Activated CD4-positive, alpha-beta T cell treated with anti-CD3 and anti-CD28 coated beads, Interleukin-2, amount 50 U/mL, for 24 hours (primary cell): ENCODE measurements at places on chromosomes 2 and 18.

GRCh38 chr18:11963991-11964484, 17.3 kb upstream of the IMPA2 start:
- DNase-seq: no peak

- no peak for DNase-seq
Observed at GRCh38 chr2:71780162-71780561, 326.8 kb downstream of the DYSF start.

GRCh38 chr2:43708178-43708577, 31.9 kb upstream of the C1GALT1C1L start:
- DNase-seq: no peak

DNA sequence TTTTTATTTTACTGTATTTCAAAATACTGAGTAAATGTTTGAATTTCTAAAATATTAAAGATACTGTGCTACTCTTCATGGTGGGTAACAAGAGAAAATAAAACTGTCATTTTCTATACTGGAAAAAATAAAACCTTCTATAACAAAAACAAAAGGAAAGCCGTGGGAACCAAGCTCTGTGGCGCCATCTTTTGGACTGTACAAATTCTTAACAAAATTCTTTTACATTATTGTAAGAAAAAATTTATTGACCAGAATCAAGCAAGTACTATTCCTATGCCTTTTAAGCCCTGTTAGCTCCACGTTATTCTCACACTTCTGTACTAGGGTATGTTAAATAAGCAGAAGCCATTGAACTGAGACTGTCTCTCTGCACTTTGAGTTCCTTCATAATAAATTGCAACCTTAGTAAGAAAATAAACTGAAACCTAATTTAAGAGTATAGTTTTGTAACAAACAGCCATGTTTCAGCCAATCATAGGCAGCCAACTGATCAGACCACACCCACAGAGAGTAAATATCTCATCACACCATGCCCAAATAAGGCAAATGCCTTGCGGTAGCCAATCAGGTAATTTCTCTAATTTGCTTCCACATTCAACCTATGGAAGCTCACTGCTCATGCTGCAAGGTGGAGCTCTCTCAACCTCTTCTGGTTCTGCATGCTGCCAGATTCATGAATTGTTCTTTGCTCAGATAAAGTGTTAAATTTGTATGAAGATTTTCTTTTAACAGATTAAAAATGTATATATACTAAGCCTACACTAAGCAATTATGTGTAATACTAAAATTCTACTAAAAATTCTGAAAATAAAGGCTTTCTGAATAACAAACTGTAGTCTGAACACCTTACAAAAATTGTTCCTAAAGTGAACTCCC, 42.2 kb downstream of the HIBCH start:
- no peak for DNase-seq

- DNase-seq: no peak
Observed at GRCh38 chr18:48442761-48443160, 33.6 kb upstream of the ZBTB7C start.

- no peak for DNase-seq
Observed at GRCh38 chr2:2597712-2598111, 266.6 kb upstream of the MYT1L start.

DNA sequence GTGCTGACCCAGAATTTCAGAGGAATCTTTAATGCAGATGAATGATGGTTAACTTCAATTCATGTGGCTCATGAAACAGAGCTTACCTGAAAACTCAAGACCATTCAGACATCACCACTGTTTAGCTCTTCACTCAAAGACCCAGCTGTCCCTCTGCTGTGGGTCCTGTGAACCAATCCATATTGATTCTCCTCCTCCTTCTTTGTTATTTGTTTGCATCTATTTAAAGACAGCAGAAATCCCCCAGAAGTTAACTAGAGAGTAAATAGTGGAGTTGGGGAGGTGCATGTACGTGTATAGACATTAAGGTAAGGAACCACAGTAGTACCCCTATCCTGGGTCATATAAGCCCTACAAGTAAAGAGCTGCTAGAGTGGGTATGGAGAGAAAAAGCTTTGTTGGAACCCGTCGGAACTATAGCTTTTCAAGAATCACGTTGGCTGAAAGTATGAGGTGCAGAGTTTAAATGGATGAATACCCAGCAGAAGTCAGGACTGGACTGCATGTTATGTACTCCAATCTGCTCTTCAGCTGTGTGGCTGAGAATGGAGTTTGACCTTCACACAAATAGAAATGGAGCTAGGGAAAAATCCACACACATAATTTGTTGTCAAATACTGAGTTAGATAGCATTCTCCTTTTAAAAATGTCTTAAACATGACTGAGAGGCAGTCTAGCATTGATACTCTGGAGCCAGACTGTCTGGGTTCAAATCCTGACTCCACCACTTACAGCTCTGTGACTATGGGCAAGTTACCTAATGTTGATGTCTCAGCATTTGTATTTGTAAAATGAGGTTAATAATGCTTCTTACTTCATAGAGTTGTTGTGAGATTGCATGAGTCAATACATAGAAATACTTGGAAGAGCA, 81.7 kb upstream of the HK2 start:
- DNase-seq: no peak

GRCh38 chr18:48376406-48376805, 32.8 kb downstream of the ZBTB7C start:
- DNase-seq: no peak

GRCh38 chr2:55026202-55026601, 24.0 kb downstream of the RTN4 start:
- no peak for DNase-seq

GRCh38 chr18:21593540-21594257, 6.8 kb downstream of the ESCO1 start:
- DNase-seq: no peak

- DNase-seq: no peak
Observed at GRCh38 chr2:174300114-174300513, 34.6 kb upstream of the SP9 start.

- DNase-seq: no peak
Observed at GRCh38 chr18:61984349-61984748, 91.5 kb upstream of the RNF152 start.

DNA sequence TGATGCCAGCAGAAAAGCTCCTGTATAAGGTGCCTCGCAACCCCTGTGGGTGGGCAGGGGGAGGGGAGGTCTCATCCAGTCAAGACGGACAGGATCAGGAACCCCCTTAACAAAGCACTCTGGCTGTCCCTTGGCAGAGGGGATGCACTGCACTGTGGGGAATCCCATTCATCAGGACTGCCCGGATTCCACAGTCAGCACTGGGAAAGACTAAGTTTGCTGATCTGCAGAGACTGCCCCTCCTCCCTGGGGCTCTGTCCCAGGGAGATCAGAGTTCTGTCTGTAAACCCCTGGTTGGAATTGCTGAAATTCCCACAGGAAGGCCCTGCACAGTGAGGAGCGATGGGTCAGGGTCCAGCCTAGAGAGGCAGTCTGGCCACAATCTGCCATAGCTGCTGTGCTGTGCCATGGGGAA, 149.5 kb upstream of the RBBP8 start:
- no peak for DNase-seq

DNA sequence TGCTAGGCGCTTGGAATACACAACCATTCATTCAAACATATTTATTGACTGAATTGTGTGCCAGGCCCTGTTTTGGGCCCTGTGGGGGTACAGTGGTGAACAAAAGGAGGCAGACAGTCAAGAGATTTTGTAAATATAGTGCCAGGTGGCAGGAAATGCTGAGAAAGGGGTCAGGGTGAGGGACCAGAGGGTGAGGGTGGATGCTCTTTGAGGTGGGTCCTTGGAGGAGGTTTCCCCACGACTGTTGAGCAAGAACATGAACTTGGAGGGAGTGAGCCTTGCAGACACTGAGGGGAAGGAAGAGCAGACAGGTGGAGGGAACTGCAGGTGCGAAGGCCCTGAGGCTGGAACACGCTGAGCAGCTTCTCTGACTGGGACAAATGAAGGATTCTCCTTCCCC, 40.7 kb downstream of the ODC1 start:
- DNase-seq: no peak

DNA sequence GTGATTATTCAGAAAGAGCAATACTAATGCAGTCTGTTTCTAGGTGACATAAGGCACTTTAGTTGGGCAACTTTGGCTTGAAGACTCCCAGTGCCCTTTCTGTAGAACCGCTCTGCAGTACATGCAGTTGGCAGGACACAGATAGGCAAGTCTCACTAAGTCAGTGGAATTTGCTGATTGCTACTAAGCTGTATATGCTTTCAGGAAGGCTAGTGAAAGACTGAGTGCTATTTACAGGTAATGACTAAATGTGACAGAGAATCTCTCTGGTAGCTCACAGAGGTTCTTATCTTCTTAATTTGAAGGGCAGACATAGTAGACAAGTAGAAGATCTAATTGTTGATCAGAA, 243.0 kb downstream of the WDPCP start:
- no peak for DNase-seq

GRCh38 chr2:16256601-16257321, 316.4 kb downstream of the MYCN start:
- no peak for DNase-seq

DNA sequence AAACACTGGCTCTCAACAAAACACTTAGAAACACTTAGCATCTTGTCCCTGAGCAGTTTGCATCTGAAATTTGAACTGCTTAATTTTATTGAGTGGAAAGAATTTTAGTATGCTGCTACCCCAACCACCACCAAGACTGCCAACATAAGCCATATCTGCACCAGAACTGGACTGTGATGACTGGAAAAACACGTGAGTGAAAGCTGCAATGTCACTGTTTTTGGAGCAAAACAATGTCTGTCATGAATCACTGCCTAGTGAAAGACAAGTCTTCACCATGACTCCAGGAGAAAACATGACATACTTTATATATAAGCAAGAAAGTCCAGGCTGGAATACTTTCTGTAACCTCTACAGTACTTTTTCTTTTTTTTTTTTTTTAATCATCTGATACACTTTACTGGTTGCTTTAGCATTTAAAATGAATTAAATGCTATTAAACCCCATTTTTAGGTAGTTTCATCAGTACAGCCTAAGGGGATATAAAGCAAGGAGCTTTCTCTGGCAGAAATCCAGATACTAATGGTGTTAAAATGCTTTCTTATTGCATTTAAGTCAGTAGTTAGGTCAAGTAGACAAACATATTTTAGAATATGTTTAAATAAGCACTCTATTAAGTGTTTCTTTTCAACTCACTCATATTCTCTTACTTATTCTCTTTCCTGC, 2129.4 kb upstream of the PIK3C3 start:
- no peak for DNase-seq

DNA sequence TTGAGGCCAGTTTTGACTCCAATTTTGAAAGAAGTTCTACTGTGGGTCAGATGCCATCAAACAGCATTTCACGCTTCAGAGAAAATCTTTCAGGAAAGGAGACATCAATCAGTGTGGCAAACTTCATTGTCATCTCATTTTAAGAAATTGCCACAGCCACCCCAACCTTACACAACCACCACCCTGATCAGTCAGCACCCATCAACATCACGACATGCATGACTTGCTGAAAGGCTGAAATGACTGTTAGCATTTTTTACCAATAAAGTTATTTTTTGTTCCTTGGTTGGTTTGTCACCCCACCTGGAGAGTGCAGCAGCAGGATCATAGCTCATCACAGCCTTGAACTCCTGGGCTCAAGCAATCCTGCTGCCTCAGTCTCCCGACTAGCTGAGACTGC, 10.4 kb downstream of the DNAJC10 start:
- no peak for DNase-seq

DNA sequence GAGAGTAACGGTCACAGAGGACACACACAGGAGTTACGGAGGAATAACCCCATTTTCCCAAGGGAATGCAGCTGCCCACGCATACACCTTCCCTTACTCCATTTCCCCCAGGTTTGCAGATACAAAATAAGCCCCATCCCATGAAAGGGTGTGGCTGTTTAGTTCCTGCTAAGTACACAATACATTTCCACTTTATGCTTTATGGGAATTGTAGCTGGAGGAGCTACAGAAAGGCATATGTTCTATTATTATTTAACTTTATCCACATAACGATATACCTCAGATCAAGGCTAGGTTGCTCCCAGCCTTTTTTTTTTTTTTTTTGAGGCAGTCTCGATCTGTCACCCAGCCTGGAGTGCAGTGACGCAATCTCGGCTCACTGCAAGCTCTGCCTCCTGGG, 22.7 kb upstream of the INO80D start:
- DNase-seq: no peak

GRCh38 chr18:70576276-70577022, 287.6 kb downstream of the SOCS6 start:
- DNase-seq: no peak

GRCh38 chr18:8699948-8700347, 5.4 kb upstream of the MTCL1 start:
- DNase-seq: no peak

DNA sequence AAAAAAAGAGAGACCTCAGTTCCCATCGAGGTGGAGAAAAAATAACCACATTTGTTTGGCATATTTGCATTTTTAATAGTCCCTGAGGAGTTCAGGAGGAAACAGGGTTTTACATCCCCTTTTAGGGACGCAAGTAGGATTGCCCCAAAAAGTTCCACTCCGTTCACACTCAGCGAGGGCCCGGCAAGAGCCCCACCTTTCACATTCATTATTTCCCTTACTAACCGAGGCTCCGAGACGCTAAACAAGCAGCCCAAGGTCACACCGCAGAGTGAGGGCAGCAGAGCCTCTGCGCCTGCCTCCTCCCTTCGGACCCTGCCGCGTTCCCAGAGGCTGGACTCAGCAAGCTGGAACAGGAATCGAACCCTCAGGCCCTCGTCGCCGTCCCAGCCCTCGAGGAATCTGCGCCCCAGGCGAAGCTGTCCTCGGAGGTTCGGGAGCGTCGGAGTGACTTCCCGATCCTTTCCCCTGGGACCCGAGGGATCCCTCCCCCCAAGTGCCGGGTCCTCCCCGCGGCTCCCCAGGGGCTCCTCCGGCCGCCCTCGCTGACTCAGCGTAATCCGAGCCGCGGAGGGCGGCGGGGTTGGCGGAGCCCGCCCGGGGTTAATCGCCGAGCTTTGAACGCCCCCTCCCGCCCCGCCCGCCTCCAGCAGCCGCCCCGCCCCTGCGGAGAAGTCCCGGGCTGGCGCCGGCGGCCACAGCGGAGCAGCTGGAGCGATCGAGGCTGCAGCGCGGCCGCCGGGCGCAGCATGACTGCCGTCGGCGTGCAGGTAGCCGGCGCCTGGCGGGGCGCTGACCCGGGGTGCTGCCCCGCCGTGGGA, at the start of gene TMEM37:
TMEM37 (plus strand) TSS at position 700 of the 821 bp plus-strand sequence; CDS start at position 750, 50 bp downstream.
- DNase-seq: no peak

GRCh38 chr2:45483997-45484396, 127.1 kb downstream of the SRBD1 start:
- DNase-seq: no peak

DNA sequence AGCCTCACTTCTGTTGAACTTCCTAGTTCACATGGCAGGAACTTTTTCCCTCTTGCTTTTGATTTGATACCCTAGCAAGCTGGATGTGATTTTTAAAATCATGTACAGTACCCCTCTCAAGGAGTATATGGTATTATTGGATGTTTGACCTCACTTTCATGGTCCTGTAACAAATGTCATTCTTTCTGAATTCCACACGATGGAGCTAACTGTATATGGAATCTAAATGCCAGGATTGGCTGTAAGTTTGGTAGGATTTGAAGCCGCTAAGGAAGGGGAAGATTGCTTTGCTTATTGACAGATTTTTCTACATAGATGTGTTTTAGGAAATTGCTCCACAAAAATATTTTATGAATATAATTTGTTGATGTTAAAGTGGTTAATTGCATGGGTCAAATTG, 18.3 kb downstream of the MAIP1 start:
- no peak for DNase-seq

GRCh38 chr2:12271589-12271984, 445.1 kb upstream of the TRIB2 start:
- DNase-seq: no peak
